ENCODE measurements at places on chromosomes 7 and 10.

- DNase-seq = no peak
Measured at GRCh38 chr7:35869810-35870209, 69.0 kb downstream of the SEPTIN7 start.

DNA sequence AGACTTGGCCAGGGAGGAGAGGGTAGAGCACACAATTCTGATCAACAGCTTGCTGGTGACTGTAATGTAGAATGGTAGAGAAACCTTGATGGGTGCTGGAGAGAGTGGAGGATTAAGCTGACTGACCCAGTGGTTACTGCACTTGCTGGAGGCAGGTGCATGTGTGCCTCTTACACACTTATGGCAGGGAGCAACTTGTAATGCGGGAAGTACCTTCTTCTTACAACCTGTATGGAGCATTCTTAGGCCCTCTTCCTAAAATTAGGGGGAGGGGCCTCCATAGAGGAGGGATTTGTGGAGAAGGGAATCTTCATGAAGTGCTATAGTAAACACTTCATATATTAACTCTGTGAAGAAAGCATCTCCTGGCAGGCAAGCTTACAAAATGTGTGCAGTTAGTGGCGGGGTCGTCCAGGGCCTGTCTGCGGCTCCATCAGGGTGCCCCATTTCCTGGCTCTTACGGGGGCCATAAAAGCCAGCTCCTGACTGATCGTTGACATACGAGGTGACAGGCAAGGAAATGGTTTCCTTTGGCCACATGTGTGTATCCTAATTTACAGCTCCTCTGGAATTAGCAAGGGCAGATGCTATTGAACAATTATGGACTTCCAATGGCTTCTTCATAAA, 113.5 kb downstream of the RTKN2 start:
- no peak for DNase-seq

- DNase-seq = no peak
Measured at GRCh38 chr7:146645383-146645976, 528.9 kb downstream of the CNTNAP2 start.

DNA sequence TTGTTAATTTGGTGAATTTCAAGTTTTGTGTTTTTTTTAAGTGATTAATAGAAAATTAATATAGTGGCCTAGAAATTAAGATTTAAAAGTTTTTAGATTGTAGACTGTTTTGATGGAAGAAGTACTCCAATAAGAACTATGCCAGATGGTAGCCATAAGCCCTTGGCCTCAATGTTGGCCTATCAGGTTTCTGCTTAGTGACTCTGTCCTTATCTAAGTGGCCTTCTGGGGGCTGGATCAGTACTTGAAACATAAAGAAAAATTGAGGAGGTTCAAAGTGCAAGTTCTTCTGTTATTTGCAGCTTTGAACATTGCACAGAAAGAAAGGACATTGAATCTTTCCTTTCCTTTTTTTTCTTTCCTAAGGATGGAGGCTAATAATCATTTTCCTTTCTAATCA, 9.9 kb downstream of the CCDC126 start:
- no peak for DNase-seq

- DNase-seq = no peak
Measured at GRCh38 chr10:78313636-78314035, 280.0 kb downstream of the RPS24 start.

DNA sequence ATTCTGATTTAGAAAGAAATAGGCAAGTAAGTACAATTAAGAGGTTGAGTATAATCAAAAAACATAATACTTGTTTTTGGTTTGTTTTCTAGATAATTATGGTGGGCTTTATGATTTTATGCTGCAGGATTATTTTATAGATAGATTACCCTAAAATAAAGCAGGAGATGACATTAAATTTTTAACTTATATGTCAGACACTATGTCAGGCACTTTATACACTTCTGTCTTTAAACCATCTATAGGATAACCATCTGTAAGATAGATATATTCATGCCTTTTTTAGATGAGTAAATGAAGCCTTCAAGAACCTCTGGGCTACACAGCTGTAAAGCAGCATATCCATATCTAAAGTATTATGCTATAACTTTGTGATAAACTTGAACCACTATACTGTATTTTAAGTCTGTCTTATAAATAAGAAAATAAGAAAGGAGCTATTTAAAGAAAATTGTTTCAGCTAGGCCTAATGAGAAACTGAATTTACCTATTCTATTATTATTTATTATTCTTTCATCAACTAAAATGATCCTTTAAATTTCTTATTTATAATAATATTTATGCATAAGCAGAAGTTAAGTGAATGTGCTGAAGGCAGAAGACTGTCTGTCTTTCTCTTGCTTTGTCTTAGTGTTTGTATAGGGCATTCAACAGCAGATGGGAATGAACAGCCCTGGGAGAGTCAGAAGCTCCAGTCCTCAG, 94.0 kb downstream of the CPED1 start:
- DNase-seq = no peak

GRCh38 chr10:77293773-77294172, 343.8 kb downstream of the KCNMA1 start:
- DNase-seq = no peak

DNA sequence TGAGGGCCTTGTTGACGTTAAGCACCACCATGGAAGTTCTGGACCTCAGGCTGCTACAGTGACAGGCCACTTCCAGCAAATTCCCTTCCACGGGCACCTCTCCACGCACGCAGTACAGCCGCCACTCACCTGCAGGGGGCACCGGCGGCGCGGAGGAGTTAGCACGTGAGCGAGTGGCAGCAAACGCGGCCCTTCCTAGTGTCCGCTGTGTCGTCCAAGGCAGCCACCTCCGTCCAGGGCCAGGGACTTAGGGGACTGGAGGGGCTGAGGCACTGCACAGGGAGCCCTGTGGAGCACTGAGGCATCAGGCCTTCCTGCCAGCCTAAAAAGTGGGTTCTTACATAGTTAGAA, 164.4 kb downstream of the SVIL start:
- DNase-seq = no peak

GRCh38 chr7:156176039-156176438, 363.8 kb upstream of the SHH start:
- DNase-seq = no peak

DNA sequence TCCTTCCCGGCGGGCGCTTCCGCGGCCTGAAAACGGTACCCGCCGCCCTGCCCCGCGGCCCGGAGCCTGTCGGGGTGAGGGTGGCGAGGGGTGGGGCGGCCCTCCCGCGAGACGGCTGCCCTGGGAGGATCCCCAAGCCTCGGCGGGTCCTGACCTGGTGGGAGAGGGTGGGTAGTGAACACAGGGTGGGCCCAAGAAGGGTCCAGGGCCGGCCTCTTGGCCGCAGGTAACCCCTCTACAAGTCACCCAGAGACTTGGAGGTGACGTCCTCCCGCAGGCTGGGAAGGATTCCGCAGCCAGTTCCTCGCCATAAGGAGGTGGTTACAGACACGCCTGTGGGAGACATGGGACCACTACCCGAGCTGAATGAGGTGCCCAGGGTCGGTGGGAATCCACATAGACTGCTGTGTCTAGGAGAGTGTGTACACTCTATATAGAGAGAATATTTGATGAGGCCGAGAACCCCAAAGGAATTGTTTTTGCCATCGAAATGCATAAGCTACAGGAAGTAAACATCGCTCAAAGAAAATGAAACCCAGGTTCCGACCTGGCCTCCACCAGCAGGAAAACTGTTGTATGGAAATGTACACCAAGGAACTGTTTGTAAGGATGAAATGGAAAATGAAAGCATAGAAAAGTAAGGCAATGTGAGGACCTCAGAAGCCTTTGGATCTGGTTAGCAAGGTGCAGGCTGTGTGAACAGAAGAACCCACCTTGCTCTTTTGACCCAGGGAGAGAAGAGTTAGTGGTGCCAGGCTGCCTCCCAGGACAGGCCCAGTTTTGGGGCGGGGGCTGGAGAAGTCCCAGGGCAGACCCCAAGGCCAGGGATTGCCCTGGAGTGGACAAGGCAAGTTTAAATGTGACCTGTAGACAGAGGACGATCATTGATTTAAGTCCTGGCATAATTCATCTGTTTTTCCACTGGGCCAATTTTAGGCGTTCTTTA, 659 bp downstream of the OPTN start:
- DNase-seq = no peak

GRCh38 chr10:114276671-114277070, 37.6 kb downstream of the VWA2 start:
- no peak for DNase-seq

DNA sequence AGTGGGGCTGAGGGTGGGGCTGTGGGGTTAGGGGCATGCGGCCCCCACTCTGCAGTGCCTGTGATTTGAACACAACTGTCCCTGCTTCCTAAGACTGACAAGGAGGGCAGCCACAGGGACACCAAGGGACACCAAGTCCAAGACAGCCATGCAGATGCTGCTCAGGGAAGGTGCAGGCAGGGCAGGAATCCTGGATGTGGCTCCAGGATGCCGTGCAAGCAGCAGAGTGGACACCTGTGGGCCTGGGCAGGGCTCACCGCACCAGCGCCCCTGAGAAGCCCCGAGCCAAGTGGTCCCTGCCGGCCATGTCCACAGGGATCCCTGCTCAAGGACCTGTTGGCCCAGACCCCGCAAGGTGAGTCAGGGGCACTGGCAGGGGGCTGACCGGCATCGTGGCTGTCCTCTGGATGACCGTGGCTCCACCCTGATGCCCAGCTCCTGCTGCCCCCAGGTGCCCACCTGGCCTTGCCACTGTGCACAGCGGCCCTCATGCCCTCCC, 58.5 kb downstream of the STK32C start:
- DNase-seq = no peak

- DNase-seq = no peak
Measured at GRCh38 chr10:35795131-35795824, 153.2 kb upstream of the FZD8 start.

- no peak for DNase-seq
Measured at GRCh38 chr10:89653410-89653869, 8.4 kb upstream of the PANK1 start.

DNA sequence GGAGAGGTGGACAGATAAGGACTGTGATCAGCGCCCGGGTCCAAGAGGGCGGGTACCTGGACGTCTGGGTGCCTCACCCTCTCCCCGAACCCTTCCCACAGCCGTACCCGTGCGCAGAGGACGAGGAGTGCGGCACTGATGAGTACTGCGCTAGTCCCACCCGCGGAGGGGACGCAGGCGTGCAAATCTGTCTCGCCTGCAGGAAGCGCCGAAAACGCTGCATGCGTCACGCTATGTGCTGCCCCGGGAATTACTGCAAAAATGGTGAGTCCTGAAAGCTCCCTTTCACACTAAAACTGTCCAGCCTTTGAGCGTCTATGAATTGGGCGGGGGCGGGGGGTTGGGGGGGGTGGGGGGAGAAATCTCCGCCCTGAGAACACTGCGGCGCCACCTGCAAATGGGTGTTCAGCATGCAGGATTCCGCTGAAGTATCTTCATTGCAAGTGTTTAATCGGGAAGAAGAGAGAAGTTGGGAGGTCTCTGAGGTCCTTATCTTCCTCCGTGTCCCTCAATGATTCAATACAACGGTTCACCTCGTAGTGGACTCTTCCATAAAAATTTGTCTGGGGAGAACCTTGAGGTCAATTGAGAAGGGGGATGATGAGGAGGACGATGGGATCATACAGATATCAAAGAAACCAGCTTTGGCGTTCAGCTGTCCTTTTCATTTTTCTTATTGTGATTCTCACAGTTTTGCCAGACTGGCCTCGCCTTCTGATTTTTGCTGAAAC, 906 bp downstream of the DKK1 start:
- DNase-seq = no peak

- DNase-seq = peak; percentile 98
Measured at GRCh38 chr10:90306187-90306586, 551.7 kb downstream of the HTR7 start.

DNA sequence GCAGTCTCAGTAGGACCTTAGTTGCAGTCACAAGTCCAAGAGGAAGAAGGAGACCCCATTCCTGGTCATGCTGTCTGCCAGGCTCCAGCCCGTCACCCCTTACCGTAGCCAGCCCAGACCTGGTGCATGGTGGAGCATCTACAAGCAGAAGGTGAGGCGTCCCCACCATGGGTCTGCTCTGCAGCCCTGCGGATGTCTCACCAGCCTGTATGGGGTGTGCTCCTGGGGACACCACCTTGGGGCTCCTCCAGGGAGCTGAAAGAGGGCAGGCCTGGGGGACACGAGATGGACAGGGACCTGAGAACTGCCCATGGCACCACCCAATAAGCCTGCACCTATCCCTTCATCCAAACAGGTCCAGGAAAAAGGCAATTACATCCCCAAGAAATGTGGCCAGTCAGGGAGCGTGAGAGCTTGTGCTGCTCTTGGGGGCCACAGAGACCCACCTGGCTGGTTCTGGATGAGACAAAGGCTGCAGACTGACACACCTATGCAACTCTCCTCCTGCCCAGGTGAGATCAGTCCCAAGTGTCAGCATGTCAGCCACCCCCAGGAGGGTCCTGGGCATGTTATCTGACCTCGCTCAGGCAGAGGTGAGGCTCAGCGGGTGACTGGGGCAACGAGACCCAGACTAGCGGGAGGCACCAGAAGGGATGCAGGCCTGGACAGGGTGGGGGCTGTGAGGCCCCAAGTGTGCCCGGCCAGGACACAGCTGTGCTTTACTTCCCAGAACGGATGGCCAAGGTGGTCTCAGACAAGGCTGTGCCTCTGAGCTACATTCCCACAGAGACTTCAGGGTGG, 84.5 kb upstream of the RET start:
- DNase-seq = no peak

DNA sequence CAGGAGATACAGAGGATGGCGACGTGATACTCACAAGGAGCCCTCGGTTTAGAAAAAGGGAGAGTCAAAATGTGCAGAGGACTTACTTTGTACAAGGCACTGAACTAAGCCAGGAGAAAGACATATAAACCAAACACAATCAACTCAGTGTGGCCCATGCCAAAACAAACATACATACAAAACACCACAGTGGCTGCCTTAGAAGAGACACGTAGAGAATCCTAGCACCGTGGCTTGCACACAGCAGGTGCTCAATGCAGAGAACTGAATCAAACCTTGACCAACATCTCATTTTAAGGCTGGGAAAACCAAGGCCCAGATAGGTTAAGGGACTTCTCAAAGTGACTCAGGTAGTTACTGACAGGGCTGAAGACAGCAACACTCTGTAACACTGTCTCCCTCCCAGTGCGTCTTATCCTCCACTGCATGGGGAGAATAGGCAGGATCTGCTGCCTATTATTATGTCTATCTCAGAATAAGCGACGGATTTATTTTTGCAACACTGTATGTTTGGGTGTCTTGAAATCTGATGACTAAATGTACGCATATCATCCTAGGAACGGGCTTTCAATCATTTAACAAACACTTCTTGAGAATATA, 11.0 kb downstream of the SORBS1 start:
- DNase-seq = no peak

DNA sequence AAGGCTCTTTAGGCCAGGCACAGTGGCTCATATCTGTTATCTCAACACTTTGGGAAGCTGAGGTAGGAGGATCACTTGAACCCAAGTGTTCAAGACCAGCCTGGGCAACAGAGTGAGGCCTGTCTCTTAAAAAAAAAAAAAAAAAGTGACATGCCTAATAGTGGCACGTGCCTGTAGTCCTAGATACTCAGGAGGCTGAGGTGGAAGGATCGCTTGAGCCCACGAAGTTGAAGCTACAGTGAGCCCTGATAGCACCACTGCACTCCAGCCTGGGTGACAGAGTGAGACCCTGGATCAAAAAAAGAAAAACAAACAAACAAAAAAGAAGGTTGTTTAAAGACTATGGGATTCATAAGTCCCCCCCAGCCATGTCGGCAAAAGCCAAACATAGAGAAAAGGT, 42.2 kb upstream of the NRF1 start:
- no peak for DNase-seq

GRCh38 chr7:50305583-50306493, 1.3 kb downstream of the IKZF1 start:
- no peak for DNase-seq
